Stomach (tissue), 19 donors: ENCODE measurements at places on chromosomes 5 and 9. TPM values are rescaled to one million over a fixed set of nuclear protein-coding genes. Genes with fewer than 3 reads are reported as not detected.
A peak's percentile ranks its signal among the peaks of the same experiment; 100 is the strongest.

- no peaks in the 10 kb centered on the region for H3K27me3 ChIP-seq
- DNase-seq = no peak
- no peak overlapping the region for H3K4me3 ChIP-seq
- no peak overlapping the region for H3K27ac ChIP-seq
- H3K4me1 ChIP-seq = no peaks in the 10 kb centered on the region
Observed at GRCh38 chr9:80127920-80128319, 556.2 kb downstream of the TLE4 start.

SPATA31C1 gene
- total RNA-seq = not detected

DNA sequence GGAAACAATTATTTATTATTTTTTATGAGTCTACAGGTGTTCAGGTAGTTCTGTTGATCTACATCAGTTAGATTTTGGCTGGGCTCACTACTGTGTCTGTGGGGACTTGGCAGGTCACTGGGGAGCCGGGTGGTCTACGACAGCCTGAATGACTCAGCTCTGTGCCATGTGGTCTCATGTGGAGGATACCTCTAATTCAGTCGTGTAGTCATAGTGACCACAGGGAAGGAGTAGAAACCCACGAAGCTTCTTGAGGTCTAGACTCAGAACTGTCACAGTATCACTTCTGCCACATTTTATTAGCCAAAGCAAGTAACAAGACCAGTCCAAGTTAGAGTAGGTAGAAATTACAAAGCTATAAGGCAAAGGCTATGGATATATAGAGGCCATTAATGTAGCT is 64.7 kb upstream of the GRAMD2B start:
- H3K27ac ChIP-seq = no peak overlapping the region
- DNase-seq = no peak
- H3K27me3 ChIP-seq = no peaks in the 10 kb centered on the region
- peaks cover 20% of the 10 kb centered on the region for H3K4me1 ChIP-seq

DND1 gene
- total RNA-seq = not detected

DNA sequence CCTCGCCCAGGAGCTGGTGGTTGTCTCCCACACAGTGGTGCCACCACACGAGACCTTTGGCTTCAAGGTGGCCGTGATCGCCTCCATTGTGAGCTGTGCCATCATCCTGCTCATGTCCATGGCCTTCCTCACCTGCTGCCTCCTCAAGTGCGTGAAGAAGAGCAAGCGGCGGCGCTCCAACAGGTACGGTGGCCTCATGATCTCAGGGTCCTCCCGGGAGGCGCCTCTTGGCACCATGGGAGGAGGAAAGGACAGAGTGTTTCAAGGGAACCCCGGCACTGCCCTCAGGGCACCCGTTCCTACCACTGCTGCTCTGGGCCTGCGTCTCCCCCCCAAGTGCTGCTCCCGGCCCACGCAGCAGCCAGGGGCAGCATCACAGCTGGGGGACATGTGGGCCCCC is 18.2 kb upstream of the CARD19 start:
- H3K4me3 ChIP-seq = no peak overlapping the region
- H3K27ac ChIP-seq = no peak overlapping the region
- H3K27me3 ChIP-seq = no peaks in the 10 kb centered on the region
- H3K4me1 ChIP-seq = no peaks in the 10 kb centered on the region

DNA sequence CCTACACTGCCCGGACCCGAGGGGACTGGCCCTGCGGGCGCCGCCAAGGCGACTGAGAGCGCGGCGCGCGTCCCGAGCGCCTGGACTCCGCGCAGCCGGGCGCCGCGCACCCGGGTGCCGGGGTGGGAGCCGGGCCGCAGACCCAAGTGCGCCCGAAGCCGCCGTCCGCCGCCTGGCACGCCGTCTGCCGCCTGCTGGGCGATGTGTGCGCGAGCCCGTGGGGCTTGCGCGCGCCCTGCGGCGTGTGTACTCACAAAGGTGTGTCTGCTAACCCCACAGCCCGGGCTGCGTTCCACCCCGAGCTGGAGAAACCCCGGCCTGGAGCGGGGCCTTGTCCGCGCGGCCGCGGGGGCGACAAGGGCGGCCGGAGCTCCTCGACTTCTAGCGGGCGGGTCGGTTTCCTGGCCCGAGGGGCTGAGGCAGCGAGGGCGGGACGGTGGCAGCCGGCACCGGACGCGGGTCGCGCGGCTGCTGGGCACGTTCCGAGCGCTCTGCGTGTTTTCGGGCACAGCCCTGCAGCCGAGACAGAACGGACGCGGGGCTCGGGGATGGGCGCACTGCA is 1.1 kb upstream of the ZSWIM6 start:
- peak; percentile 91 for DNase-seq
- H3K4me3 ChIP-seq = peak overlapping the region; percentile 83
- H3K36me3 ChIP-seq = no peaks in the 10 kb centered on the region
- peaks cover 41% of the 10 kb centered on the region for H3K4me1 ChIP-seq
- H3K27ac ChIP-seq = peak overlapping the region; percentile 97
- no peaks in the 10 kb centered on the region for H3K27me3 ChIP-seq

GRCh38 chr5:180021900-180022299 is 49.7 kb downstream of the RNF130 start:
- no peaks in the 10 kb centered on the region for H3K4me1 ChIP-seq
- H3K36me3 ChIP-seq = peaks cover 3% of the 10 kb centered on the region
- DNase-seq = no peak
- H3K4me3 ChIP-seq = no peak overlapping the region
- H3K27me3 ChIP-seq = no peaks in the 10 kb centered on the region
- H3K27ac ChIP-seq = no peak overlapping the region

ADGRD2 gene
- not detected for total RNA-seq

SURF6 gene
- 2.9 TPM for total RNA-seq

DNA sequence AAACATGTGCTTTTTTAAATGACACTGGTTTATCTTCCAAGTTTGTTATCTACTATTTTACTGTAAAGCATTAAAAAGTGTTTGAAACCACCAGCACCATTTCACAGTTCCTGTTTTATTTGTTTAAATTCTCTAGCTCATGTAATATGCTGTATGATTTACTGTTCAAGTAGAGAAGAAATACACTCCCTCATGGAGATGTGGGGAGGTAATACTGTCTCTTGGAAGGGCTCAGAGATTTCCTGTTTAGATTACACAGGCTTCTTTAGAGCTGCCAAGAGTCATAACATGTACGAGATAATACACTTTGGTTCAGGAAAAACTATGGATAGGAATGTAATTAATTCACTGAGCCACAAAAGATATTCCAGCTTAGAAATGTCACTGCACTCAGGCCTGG is 135.0 kb upstream of the CCDC152 start:
- no peaks in the 10 kb centered on the region for H3K36me3 ChIP-seq
- no peaks in the 10 kb centered on the region for H3K27me3 ChIP-seq
- peak overlapping the region; percentile 50 for H3K27ac ChIP-seq
- no peak for DNase-seq
- peaks cover 17% of the 10 kb centered on the region for H3K4me1 ChIP-seq
- no peak overlapping the region for H3K4me3 ChIP-seq

PCDHGB3 gene
- 3.8 TPM for total RNA-seq

DNA sequence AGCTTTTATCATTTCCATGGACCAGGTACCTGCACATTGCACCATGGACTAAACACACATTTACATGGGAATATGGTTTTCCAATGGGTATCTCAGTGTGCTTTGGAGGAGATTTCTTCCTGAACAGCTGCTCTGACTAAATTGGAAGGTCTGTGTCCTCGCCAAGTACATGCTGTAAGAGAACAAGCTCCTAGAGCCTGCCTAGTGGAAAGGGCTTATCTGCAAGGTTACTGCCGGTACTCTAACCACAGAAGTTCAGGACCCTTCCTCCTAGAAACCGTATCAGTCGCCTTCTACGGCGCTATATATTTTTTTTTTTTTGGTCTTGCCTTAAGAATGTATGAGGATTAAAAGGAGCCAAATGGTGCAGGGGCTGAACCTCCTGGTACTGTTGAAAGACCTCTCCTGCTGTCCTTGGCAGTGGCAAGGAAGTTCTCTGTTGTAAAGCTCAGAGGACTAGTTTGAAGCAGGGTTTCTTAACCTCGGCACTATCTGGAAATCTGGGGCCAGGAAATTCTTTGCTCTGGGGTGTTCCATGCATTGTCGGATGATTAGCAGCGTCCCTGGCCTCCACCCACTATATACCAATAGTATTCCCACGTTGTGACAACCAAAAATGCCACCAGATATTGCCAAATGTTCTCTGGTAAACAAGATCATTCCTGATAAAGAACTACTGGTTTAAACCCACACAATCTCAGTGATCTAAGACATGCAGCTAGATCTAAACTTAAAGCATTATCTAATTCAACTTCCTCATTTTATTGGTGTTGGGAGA is 107.4 kb downstream of the FBXO38 start:
- peaks cover 4% of the 10 kb centered on the region for H3K4me1 ChIP-seq
- no peak for DNase-seq
- no peak overlapping the region for H3K27ac ChIP-seq
- no peaks in the 10 kb centered on the region for H3K27me3 ChIP-seq
- no peak overlapping the region for H3K4me3 ChIP-seq
- H3K36me3 ChIP-seq = no peaks in the 10 kb centered on the region

GBA2 gene
- 74.4 TPM for total RNA-seq
